ENCODE measurements at places on chromosomes 3 and 15.

- no peak for DNase-seq
These were observed 13.3 kb downstream of the EBLN2 start for GRCh38 chr3:73074781-73075180.

- no peak for DNase-seq
These were observed 24.6 kb downstream of the ACSBG1 start for GRCh38 chr15:78209646-78210348.

DNA sequence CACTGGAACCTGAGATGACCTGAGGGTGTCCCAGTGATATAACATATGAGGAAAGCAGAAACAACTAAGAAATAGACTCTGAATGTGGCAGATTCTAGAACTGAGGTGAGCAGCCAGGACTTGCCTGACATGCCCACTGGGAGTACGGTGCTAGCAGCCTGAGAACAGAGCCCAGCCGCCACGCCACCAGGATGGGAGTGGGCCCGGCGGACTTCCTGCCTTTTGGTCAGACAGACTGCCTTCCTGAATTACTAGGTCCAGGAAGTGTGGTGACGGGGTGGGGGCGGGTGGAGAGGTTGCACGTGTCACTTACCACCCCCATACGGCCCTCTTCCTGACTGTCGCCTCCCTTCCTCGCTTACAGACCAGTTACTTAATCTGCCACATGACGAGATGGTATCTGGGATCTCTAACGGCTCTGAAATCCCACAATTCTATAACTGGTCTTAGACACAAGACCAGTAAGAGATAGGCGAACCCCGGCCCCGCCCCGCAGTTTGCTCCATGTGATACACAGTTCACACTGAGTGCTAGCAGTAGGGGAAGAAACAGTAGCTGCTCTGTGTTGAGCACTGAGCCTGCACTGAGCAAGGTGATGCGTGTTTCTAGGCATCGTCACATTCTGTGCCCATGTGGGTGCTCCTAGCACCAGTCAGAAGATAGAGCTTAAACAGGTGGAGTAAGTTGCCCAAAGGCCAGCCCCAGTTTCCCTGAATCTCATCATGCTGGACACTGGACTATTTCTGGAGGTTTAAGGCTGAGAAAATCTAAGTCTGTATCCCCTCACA is 95.7 kb downstream of the CPN2 start:
- peak; percentile 97 for DNase-seq

DNA sequence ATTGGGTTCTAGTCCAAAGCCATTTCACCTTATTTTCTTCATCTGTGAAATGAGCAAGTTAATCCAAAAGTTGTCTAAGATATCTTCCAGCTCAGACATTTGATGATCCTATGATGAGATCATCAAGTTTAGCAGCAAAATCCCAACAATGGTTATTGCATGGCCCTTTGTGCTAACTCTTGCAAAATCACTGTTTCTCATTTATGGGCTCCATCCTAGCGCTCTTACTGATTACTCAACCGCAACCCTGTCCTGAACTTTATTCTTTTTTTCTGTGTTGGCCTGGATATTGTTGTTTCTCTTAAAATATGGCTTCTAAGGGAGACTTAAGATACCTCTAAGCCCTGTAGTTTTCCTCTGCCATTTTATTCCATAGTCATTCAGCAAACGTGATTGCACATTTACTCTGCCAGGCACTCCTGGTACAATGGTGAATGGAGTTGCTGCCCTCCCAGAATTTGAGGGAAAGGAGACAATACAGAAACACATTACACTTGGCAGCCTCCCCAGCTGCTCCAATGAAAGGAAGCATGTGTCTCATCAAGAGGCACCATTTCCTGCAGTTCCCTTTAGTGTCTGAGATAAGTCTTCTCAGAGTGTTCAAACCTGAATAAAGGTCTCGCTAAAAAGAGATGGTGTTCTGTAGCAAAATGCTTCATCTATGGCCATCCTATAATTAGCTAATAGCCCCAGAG is 4.4 kb downstream of the GXYLT2 start:
- DNase-seq: peak; percentile 93

DNA sequence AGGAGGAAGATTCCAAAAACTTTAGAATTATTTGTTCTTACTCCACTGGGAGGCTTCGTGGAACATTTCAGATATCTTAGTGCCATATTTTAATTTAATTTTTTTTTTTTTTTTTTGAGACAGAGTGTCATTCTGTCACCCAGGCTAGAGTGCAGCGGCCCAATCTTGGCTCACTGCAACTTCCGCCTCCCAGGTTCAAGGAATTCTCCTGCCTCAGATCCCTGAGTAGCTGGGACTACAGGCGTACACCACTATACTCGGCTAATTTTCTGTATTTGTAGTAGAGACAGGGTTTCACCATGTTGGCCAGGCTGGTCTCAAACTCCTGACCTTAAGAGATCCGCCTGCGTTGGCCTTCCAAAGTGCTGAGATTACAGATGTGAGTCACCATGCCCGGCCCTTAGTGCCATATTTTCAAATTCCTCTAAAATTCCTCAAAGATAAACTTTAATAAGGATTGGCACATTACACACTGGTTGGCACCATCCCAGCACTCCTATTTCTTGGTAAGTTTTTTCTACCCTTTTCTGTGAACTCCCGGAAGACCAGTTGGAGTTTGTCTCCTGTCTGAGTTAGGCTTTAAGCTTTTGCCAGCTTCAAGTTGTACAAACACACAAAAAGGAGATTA is 693.7 kb downstream of the MCTP2 start:
- DNase-seq: no peak

DNA sequence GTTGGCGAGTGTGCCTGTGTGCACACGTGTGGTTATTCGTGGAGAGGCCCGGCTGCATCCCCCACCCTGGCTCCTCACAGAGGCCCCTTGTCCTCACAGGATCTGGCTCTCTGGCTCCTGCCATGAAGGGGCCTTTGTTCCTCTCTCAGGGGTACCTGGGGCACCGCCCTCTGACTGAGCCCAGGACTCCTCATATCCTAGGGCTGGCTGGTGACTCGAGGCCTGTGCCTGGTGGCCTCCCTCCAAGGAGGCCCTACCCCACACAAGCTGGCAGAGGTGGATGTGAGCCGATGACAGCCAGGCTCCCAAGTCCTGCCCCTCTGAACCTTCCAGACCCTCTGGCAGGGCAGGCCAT is 10.0 kb downstream of the PRKCD start:
- peak; percentile 96 for DNase-seq

DNA sequence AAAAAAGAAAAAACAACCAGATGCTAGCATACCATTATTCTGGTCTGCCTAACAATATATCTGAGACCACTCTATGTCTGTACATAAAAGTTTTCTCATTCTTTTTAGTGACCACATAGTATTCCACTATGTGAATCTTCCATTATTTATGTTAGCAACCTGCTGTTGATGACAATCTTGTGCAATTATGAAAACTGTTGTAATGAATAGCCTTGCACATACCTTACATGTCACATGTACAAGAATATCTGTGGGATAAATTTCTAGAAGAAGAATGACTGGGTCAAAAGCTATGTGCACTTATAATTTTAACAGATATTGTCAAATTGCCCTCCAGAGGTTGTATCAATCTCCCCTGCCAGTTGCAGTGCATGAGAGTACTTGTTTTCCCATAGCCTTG is 62.5 kb downstream of the ARHGAP31 start:
- no peak for DNase-seq

Data from COLO829 (cell line).